ENCODE measurements at places on chromosomes 1 and 21.

- DNase-seq: no peak
Measured at GRCh38 chr21:38289705-38290485, 33.1 kb downstream of the KCNJ15 start.

GRCh38 chr1:185488808-185489207 is 171.8 kb upstream of the IVNS1ABP start:
- DNase-seq: no peak

DNA sequence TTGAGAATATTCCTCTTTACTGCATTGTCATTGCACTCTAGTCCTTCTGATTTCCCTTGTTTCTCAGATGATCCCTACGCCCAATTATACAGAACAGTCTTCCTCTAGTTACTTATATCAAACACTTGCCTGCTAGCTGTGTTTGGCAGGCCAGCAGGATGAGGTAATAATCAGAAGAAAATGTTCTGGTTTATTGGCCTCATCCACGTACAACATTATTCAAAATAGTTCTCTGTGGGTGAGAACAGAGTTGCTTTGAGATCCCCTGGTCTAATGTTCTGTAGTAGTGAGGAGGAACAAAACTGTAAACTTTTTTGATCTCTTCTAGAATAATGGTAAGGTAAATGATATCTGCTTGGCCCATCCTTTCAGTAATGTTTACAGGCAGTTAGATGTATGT is 22.3 kb upstream of the C1orf105 start:
- no peak for DNase-seq

- no peak for DNase-seq
Measured at GRCh38 chr1:208637181-208637580, 393.0 kb upstream of the PLXNA2 start.

DNA sequence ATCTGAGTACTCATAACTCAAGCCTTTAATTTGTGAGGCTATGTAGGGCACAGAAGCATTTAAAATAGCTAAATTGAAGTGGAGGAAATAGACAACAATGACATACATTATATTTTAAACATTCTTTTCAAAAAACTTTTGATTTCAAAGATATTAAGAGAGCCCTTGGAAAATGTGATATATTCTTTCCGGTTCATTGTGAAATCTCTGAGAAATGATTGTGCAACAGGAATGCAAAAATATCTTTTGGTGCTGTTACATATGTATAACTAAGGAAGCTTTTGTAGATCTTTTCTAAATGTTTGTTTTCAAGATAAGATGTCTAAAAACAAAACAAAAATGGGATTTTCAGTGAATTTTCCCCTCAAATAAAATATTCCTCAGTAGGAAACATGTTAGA is 185.2 kb downstream of the LEPR start:
- no peak for DNase-seq

GRCh38 chr1:22450351-22451021 is 1.2 kb upstream of the ZBTB40 start:
- no peak for DNase-seq

DNA sequence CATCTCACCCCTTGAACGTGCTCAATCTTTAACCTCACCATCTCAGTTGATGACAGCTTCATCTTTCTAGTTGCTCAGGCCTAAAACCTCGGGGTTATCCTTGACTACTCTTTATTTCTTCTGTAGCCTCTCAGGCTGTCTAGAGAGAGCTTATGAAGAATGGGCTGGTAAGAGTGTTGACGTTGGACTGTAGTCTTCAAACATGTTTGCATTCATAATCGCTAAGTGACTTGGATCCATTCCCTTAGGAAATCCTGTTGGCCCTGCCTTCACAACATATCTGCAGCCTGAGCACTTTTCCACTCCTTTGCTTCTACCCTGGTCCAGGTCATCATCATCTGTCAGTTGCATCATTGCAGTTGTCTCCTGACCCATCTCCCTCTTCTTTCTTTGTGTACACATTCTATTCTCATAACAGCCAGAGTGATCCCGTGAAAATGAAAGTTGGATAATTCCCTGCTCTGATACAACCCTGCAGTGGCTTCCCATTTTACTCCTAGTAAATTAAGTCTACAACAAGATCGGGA is 10.5 kb downstream of the UCK2 start:
- no peak for DNase-seq

DNA sequence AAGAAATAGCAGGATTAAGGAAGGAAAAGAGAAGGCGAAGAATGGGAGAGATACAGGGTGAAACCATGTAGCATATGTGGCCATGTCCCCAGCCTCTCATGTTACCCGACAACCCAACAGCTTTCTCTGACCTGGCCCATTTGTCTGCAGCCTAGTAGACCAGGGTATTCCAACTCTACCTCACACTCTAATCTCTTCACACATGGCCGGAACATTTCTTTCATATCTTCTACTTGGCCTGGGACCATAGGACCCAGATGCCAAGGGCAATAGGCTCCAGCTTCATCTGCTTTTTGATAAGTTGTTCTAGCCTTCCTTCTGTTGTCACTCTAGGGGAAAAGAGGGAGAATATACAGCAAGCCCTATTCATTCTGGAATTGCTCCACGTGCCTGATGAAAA is 95.0 kb upstream of the DPT start:
- no peak for DNase-seq

DNA sequence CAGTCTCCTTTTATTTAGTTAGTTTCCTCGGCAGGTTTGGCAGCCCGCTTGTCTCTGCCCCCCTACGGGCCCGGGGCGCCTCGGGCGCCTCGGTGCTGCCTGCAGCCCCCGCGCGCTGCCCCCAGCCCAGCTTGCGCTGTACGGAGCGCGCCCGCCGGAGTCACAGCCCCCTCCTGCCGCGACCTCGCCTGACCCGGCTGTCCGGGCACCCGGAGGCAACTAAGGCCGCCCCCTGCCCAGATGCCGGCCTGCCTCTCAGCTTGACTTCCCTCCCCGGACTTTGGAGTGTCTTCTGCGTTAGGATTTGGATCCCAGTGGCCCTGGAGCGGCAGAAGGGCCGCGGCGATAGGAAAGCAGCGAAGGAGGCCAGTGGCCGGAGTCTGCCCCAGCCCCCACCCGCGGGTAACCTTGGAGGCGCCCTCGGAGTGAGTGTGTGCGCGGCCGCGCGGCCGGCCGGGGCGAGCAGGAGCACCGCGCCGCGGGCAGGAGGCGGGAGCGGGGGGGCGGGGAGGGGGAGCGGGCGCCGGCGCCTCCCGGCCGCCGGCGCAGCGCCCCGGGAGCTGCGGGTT is 7.6 kb downstream of the CDKN2C start:
- DNase-seq: peak; percentile 5

DNA sequence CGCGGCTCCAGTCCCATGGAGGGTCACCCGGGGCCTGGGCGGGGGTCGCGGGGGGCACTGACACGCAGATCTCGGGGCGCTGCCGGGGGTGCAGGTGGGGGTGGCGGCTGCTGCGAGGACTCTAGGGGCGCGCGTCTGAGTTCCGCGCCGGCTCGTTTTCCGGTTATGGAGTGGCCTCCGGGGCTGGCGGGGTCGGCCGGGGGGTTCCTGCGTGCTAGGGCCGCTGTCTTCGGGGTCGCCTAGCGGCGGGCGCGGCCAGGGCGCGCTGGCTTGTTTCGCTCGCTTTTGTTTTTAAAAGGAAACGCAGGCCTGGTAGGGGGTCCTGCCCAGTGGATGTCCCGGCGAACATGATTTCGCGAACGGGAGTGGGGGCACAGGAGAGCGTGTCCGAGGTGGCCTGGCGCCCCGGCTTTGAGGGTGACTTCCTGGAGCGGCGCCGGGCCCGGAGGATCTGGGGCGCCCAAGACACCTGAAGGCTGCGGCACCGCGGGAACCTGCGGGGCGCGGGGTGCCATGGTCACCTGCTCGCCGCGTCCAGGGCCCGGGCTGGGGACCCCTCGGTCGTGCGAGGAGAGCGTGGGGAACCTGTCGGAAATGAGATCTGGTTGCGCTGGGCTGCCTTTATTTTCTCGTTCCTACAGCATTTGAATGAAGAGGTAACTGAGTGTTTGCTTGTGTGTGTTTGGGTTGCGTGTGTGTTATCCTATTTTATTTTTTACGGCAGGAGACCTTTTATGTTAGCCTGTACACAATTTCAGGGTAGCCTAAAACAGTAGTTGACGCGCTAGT is 618 bp downstream of the ETS2 start:
- no peak for DNase-seq

DNA sequence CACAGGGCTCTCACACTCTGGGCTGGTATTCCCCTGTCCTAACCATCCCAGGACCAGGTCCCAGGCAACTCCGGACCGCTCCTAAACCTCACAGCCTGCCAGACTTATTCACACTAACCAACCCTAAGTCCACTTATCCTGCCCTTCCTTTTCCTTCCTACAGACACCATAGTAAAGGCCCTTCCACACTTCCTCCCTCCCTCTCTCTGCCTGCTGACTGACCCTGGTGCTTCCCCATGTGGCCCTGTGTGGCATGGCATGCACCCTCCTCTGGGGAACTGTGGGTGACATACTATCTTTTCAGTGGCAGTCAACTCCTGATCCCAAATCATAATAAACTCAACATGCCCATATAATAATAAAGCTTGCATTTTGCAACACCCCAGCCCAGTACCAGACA is 155.1 kb upstream of the DNAH14 start:
- no peak for DNase-seq

DNA sequence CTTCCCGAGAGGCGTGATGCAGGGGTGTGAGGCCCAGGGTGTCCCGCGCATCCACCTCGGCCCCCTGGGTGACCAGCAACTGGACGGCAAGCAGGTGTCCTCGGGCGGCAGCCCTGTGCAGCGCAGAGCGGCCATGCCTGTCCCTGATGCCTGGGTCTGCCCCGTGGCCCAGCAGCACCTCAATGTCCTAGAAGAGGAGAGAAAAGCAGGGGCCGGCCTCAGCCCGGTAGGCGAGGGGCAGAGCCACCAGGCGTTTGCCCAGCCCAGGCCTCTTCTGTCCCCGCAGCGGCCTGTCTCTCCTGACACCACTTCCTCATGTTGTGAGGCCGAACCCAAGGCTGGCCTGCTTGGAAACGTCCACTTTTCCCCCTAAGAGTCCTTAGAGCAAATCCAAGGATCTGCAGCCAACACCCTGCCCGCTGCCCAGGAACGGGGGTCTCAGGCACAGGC is 1.7 kb downstream of the ANKRD65 start:
- no peak for DNase-seq

- no peak for DNase-seq
Measured at GRCh38 chr1:215405211-215405610, 161.9 kb upstream of the KCTD3 start.

DNA sequence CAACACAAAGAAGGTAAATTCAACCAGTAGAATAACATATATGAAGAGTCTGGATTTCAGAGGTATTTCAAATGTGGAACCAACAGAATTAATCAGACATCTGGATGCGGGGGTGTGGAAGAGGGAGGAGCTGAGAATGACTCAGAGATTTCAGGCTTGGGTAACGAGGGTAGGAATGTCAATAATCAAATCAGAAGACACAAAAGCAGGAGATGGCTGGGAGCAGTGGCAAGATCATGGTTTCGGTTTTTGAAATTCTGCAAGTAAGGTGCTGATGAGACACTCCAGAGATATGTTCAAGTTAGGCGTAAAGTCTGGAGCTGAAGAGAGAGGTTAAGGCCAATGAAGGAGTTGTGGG is 64.0 kb downstream of the PLPPR5 start:
- peak; percentile 5 for DNase-seq

GRCh38 chr1:177439301-177439700 is 268.5 kb downstream of the BRINP2 start:
- no peak for DNase-seq

DNA sequence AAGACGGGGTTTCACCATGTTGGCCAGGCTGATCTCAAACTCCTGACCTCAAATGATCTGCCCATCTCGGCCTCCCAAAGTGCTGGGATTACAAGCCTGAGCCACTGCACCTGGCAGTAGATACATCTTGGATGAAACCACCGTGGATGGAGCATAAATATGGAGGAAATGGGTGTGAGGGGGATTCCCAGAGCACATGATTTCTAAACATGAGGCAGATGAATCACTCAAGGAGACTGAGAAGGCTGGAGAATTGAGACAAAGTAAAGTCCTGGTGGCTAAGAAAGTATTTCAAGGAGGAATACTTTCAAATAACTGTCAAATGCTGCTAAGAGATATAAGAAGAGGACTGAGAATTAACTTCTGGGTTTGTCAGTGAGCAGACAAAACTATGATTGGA is 5.4 kb upstream of the PGBD5 start:
- DNase-seq: no peak
